Activated CD8-positive, alpha-beta memory T cell treated with anti-CD3 and anti-CD28 coated beads for 1 hour (primary cell): ENCODE measurements at places on chromosomes 1 and 21.

GRCh38 chr1:180863158-180863775 lies 49.4 kb upstream of the KIAA1614 start:
- no peak for DNase-seq

DNA sequence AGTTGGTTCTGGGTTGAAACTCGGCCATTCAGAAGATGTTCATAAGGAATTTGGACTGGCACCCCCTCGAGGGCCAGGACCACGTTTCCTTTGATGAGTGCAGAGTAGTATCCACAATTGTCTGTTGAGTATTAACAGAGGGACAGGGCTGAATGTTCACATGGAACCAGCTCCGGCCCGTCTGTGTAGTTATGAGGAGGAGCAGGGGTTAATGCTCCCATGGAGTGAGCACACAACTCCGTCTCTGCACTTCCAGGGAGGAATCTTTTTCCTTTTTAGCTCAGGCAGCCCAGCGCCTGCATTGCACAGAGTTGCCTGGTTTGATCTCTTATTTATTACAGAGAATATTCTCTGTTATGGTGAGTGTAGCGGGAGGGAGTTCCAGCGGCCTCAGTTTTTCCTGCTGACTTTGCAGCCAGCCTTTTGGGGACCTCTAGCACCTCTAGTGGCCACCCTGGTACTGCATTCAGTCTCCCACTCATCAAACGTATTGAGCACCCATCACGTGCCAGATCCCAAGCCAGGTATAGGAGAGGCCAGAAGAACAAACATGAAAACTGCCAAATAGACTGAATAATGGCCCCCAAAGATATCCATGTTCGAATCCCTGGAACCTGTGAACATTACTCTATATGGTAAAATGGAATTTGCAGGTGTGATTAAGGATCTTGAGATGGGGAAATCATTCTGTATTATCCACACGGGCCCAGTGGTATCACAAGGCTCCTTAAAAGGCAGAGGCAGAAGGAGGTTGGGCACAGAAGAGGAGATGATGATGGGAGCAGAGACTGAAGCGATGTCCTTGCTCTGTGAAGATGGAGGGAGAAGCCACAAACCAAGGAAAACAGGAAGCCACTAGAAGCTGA lies 167.7 kb upstream of the CSF3R start:
- DNase-seq = peak; percentile 27

DNA sequence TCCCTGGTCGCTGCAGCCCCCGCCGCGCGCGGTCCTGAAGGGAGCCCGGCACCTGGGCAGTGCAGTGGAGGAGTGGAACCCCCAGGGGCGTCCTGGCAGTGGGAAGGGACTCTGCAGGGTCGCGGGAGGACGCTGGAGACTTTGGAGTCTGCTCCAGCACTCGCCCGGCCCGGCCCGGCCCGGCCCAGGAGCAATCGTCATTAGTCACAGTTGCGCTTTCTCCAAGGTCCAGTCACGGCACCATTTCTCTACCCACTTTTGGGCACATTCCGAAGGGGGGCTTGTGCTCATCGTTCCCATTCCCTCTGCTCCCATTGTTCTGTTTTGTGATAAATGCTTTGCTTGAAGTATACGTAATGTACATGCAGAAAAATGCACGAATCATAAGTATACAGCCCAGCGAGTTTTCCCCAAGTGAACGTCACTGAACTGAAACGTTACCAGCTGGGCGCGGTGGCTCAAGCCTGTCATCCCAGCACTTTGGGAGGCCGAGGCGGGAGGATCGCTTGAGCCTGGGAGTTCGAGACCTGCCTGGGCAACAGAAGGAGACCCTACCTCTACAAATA lies 999 bp downstream of the THAP3 start:
- no peak for DNase-seq

DNA sequence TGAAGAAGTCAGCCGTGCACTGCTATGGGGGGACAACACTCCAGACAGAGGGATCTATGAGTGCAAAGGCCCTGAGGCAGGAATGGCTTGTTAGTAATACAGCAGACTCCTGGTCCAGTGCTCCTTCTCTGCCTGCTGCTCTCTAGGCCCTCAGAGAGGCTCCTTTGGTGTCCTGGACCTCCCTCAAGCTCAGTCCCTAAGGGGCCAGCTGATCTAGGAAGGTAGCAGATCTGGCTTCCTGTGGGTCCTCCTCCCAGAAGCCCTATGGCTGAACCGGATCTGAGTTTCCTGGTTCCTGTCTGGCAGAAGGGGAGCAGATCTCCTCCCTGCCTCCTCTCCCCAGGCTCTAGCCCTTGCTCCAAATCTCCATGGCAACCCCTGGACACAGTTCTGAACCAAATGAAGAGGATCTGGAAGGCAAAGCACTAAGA lies at the start of gene LDLRAD2:
Gene LDLRAD2, plus strand, starts transcription at position 391 of the 431 bp plus-strand sequence. CDS start 187 bp downstream, outside the sequence.
- DNase-seq = no peak

DNA sequence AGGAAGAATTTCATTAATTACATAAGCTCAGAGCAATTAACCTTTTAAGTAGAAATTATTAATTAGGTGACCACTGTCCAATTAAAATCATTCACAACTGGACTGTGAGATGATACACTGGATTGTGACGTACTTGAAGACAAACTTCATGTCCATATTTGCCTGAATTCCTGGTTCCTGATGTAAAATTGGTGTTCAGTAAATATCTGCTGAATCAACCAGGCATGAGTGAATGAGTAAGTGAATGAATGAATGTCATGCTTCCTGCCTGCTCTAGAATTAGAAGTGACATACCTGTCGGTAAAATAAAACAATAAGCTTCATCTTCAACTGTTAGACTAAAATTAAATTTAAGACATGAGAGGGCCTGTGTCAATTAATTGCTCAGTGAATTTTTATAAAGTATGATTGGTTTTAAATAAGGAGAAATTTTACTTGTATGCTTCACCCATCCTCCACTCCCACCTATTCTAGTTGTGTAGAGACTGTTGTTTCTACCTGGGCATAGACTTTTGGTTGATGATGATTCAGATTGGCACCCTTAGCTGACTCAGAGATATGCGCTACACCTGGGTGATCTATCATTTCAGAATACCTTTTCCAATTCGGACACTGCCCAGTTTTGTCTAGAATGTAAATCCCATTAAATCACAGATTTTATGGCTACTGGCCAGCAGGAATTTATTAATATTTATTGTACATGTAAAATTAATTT lies 56.9 kb upstream of the PTGS2 start:
- no peak for DNase-seq

- no peak for DNase-seq
Measured at GRCh38 chr1:11078631-11079030, 18.8 kb upstream of the SRM start.

DNA sequence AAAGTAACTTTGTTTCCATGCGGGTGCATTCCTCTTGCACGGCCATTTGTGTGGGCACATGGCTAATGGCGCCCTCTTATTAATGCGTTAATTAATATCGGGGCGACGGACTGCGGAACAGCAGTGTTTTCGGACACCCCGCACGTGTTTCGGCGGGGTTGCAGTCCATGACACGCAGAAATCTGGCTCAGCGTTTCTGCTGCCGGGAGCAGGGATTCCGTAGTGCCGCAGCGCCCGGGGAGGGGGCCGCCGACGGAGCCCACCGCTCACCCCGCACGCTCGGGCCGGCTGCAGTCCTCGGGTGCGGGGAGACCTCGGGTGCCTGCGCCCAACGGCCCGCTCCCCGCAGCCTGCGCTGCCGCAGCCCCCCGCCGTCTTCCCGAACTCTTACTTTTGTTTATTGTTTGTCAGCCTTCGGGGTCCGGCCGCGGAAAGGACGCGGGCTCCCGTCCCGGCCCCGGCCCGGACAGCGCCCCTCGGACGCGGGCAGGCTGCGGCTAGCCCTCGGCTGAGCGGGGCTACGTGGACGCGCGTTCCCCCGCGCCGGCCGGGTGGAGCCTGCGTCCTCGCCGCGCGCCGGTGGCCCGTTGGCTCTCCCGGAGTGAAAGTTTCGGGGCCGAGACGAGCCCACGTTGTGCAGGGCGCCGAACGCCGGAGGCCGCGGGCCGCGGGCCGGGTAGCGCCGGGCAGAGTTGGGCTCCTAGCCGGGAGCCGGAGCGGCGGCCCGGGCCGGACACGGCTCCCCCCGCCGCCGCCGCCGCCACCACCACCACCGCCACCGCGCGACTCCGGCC lies 849 bp downstream of the NFIA start:
- no peak for DNase-seq

DNA sequence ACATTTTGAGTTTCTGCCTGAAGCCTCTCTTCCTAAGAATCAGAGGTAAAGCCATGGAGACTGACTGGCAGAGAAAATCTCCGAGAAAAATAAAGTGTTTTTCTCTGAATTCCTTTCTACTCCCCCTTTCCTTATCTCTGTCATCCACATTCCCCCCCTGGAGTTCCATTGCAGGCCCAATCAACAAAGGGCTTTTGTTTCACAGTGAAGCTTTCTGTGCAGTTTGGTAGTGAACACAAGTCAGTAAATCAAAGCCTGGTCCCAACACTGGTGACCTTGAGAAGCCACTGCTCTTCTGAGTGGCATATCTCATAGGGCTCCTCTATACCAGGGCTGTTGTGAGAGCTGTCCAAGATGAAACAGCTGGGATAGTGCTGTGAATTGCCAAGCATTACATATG lies 228.4 kb downstream of the SEC16B start:
- no peak for DNase-seq

GRCh38 chr1:239467730-239468129 lies 81.4 kb downstream of the CHRM3 start:
- DNase-seq = no peak

- DNase-seq = peak; percentile 29
Measured at GRCh38 chr1:110210604-110211495, 736 bp downstream of the KCNC4 start.
